AG04450 (cell line): ENCODE measurements at places on chromosomes 7 and 10.

DNA sequence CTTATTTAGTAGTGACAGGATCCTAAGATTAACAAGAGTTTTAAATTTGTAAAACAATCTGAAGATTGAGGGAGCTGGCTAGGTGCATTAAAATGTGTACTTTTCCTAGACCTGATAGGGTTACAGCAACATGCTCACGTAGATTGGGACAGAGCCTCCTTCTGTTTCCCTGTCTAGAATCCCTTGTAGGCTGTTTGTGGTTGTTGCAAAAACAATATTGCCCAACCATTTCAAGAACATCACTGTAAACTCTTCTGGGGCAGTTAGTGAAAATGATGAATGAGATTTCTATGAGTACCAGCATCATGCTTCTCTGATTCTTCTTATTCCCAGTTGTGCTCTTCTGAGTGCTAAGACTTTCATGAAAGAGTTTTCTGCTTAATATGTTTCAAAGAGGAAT, 14.7 kb upstream of the CPED1 start:
- no peak for DNase-seq

GRCh38 chr10:70048030-70048723, 4.5 kb upstream of the MACROH2A2 start:
- DNase-seq: no peak

DNA sequence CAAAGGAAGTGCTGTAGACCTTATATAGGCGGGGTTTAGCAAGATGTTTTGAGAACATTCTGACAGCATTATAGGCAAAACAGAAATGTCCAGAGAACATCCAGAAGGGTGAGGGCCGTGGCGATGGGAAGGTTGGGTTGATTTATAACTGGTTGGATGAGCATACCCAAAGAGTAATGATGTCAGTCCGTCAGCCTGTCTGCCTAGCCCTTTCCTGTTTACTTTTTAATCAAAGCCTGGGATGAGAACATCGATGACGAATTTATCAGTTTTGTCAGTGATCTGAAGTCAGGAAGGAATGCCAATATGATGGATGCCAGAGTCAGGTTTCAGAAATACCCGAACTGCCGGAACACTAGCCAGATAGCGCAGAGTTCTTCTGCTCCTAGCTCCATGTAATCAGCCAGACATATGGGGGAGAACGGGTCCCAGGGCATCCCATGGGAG, 33.8 kb upstream of the TRIM8 start:
- DNase-seq: no peak

GRCh38 chr7:138049505-138050116, 26.6 kb upstream of the AKR1D1 start:
- DNase-seq: no peak

GRCh38 chr10:88120075-88120474, 256.6 kb downstream of the PTEN start:
- DNase-seq: no peak

GRCh38 chr10:97629289-97629688, 4.0 kb downstream of the MORN4 start:
- no peak for DNase-seq

GRCh38 chr10:100766693-100767421, 21.5 kb downstream of the PAX2 start:
- DNase-seq: no peak

DNA sequence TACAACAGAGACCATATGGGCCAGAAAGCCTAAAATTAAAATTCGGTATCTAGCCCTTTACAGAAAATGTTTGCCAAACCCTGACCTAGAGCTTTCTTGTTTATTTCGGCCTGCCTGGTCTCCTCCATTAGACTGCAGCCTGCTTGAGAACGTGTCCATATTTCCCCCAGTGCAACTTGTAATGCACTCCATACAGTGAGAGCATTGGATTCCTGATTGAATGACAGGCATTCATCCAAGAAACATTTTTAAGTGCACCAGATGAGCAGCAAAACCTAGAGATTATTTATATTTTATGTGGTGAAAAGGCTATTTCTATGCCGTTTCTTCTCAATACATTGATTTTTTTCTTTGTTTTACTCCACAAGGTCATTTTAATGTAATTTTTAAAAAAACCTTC, 47.4 kb upstream of the ORC5 start:
- DNase-seq: no peak

GRCh38 chr7:1028775-1029636, 15.3 kb upstream of the GPR146 start:
- peak; percentile 73 for DNase-seq

DNA sequence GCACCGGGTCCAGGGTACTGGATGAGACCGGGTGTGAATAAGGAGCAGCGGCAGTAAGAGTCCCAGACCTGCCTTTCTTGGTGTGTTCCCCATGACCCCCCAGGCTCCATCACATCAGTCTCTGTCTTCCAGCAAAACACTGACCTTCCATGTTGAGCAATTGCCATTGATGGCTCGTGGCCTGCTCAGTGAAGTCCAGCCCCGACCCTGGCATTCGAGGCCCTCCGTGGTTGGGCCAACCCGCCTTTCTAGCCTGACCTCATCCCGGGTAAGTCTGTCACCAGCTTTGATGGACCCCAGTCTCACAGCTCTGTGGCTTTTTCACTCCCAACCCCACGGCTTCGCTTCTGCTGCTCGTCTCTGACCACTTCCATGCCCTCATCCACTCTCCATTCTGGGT, 6.4 kb downstream of the MMP21 start:
- no peak for DNase-seq

GRCh38 chr10:125221716-125222115, 61.4 kb upstream of the CTBP2 start:
- DNase-seq: no peak
